IPS-NIHi11 (cell line): ENCODE measurements at places on chromosomes 2 and 18.

- no peak for DNase-seq
These were observed 76.7 kb downstream of the MERTK start for GRCh38 chr2:111975053-111975552.

DNA sequence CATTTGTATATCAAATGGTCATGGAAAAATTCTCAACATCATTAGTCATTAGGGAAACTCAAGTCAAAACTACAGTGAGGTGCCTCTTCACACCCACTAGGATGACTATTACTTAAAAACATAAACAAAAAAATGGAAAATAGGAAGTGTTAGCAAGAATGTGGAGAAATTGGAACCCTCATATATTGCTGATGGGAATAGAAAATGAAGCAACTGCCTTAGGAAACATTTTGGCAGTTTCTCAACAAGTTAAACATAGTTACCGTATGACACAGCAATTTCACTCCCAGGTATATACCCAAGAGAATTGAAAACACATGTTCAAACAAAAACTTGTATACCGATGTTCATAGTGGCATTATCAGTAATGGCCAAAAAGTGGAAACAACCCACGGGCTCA lies 18.1 kb upstream of the CYP26B1 start:
- no peak for DNase-seq

- DNase-seq: no peak
These were observed 345.2 kb upstream of the SPHKAP start for GRCh38 chr2:228526687-228527086.

- DNase-seq: no peak
These were observed 103.3 kb upstream of the ID2 start for GRCh38 chr2:8578335-8579244.

DNA sequence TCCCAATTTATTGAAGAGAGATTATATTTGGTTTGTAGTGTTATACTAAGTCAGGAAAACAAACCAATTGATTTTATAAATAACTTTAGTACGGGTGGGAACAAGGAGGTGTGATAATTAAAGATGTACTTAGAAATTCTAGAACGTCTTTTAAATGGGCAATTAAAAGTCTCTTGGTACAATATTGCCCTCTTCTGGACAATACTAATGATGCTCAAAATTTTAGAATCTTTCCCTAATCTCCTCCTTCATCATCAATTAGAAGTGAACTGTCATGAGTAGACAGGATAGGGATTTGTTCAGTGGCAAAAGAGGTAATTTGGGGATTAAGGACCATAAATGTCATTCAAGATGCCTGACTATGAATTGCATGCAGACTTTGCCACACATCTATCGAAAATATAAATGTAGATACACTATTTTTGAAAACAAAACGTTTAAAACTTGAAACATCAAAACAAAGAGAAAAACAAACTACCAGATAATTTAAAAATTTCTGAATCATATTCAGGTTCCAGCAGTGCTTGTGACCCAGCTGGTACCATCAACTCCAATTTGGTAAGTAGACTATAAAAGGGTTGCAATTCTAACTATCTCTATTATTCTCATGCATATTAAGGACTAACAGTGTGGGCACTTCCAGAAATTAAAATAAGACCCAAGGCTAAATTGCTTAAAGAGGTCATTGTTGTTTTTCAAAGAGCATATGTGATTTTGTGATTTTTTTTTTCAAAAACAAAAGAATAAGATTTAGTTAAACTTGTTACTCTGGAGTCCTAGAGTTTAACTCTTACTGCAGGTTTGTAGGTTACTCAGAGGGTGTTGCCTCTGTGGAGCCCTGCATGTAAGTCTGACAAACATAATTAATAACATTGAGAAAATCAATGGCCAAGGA lies 123.5 kb downstream of the LAMA3 start:
- peak; percentile 23 for DNase-seq

DNA sequence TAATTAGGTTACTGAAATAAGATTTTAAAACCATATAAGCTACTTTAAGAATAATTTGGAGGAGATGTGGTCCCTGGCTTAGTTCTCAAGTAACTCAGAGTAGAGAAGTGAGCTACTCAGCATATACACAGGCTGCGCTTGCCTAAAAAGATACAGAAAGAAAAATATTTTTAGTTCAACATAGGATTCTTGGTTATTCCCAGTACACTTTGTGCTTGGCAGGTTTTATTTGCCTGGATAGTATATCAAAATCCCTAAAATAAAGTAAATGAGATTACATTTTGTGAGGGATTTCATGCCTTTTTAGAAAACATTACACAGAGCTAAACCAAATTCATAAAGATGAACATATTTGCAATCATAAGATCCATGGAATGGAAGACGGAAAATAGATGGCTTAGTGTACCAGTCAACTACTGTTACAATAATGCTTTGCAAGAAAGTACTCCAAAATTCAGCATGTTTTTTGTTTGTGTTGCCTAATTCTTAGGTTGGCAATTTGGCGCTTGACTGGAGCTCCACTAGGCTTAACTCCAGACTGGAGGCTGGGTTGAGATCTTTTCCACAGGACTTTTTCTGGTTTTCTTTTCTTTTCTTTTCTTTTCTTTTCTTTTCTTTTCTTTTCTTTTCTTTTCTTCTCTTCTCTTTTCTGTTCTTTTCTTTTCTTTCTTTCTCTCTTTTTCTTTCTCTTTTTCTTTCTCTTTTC lies 600.5 kb upstream of the SYT4 start:
- no peak for DNase-seq

GRCh38 chr2:3432693-3433338 lies 53.3 kb downstream of the TRAPPC12 start:
- no peak for DNase-seq

- no peak for DNase-seq
These were observed 49.8 kb downstream of the QPCT start for GRCh38 chr2:37394263-37394662.

DNA sequence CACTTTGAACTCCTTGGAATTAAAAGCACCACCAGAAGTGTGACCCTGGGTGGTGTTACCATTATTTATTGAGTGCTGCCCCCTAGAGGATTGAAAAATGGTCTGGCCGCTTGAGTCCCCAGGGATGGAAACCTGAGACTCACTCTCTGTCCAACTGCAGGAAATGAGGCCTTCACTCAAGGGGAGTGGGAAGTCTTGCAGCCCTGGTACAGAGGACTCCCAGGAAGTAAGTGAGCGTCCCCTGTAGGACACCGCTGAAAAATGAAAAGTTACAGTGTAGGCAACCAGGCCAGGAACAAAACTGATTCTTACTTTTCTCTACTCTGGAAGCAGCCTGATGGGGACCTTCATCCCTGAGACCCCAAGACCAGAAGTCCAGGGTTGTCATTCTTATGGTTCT lies 2.2 kb upstream of the NRP2 start:
- DNase-seq: peak; percentile 76

- no peak for DNase-seq
These were observed 27.6 kb downstream of the FEZ2 start for GRCh38 chr2:36570416-36570815.

DNA sequence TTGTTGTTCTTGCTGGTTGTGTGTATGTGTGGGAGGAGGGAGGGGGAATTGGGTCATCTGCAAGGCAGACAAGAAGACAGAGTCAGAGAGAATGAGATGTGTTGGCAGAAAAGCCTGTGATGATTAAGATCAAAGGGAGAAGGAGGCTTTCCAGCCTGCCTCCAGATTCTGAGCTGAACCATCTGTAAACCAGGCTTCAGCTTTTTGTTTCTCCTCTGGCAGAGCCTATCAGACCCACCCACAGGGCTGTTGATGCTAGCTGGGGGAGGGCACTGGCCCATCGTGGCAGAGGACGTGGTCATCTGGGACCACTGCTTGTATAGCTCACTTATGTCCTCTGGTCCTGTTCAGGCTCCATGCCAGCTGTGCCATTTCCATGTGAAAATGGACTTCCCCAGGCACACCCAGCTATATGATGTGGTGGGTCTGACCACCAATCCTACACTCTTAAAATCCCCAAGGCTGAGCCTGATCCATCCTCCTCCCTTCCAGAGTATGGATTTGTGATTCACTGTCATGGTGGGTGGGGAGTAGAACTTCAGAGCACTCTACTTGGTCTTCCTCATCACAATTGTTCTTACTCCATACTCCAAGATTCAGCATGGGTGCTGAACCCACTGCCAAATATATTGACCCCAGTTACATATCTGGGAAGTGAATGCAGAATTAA lies 27.8 kb upstream of the COL6A3 start:
- no peak for DNase-seq

DNA sequence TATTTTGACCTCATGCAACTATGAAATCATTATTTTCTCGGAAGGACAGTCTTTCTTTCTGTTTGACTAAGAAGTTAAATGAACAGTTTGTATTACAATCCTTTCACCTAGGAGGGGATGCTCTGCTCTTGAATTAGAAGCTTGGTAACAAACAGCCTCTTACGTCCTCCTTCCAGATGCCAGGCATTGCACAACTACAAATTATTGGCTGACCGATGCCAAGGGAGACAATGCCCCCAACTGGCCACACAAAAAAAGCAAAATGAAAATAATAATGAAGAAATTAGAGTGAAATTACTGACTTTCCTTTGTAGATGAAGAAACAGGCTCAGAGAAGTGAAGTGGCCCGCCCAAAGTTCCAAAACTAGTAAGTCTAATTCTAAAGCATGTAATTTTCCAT lies 177.9 kb downstream of the CYRIA start:
- DNase-seq: peak; percentile 46

GRCh38 chr2:198545411-198545810 lies 741.0 kb downstream of the PLCL1 start:
- DNase-seq: no peak

DNA sequence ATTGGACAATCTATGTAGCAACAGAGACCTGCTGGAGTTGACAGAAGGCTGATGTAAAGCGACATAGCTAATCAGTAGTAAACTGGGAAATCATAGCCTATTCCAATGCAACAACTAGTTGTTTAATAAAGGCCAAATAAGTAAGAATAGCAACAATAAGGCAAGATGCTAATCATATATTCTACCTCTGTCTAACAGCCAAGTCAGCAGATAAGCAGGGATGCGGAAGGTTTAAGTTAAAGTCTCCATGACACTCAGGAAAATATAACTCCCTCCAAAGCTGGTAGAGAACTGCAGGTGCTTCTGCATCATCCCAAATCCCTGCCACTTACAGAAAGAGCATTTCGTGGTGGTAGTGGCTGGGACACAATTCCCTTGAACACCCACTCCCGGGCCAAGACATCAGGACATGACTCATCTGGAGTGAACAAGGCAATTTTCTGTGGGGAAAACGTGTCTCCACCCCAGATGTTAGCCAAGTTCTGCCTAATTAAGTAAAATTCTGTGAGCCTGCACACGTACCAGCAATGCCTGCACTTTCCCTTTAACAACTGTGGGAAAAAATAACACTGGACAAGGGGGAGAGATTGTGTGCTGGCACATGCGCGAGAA lies 413.6 kb upstream of the ID2 start:
- DNase-seq: no peak

DNA sequence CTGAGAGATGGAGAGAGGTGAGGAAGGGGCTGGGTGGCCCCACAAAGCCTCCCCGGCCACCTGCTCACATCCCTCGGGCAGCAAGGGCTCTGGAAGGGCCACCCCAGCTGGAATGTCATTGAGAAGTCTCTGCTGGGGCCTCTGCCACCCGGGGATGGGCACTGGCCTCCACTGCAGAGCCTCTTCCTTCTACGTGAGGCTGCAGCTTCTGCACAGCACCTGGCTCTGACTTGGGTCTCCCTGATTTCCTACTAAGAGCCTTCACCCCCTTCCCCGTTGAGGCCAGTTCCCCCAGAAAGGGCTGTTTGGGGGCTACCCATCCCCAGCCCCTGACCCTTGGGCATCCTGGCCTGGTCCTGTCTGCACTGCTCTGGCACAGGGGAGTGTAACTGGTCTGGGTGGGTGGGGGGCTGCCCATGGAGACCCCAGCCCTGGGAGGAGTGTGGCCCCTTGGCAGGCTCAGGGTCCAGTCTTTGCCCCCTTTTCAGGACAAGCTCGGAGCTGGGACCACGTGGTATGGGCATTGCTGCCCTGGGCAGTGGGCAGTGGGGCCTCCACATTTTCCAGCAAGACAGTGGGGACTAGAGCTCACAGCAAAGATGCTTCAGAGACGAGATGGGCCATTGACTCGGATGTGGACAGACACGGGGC lies 5.6 kb downstream of the PDCD1 start:
- DNase-seq: peak; percentile 7

- no peak for DNase-seq
These were observed 7.9 kb downstream of the GPN1 start for GRCh38 chr2:27636766-27637165.

- DNase-seq: no peak
These were observed 407.0 kb upstream of the KCNJ3 start for GRCh38 chr2:154291511-154291910.

- DNase-seq: no peak
These were observed 203.0 kb downstream of the SETBP1 start for GRCh38 chr18:44883671-44884070.

- no peak for DNase-seq
These were observed 2.3 kb upstream of the ZNF532 start for GRCh38 chr18:58862356-58862755.

DNA sequence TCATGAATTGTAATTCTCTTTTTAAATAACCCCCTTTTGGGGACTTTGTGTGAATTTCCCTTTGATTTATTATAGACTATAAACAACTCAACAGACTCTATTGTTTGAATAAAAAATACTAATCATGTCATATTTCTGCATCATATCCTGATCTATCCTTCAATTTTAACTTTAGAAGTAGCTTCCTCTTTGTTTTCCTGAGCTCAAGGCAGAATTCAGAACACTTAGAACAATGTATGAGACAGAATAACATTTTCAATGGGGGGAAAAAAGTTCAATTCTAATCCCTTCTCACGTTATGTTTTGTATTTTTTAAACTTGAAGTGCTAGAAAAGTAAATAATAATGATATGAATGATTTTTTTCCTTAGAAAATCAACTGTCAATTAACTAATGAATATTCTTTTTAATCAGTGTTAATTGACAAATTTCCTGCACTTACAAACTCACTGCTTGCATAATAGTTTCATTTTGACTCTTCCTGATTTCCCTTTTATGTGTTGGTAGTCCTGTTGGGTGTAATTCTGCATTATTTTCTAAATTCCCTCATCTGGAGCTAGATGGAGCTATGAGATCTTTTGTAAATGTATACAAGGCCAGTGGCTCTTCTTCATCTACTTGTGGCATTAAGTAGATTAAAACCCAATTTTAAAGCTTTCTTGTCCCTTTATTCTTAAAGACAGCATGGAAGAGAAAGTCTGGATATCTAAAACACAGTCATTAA lies 326.1 kb downstream of the PARD3B start:
- DNase-seq: no peak

GRCh38 chr2:98809116-98809515 lies 78.2 kb upstream of the MGAT4A start:
- DNase-seq: no peak

- no peak for DNase-seq
These were observed 665.8 kb upstream of the ZEB2 start for GRCh38 chr2:145185696-145186095.

DNA sequence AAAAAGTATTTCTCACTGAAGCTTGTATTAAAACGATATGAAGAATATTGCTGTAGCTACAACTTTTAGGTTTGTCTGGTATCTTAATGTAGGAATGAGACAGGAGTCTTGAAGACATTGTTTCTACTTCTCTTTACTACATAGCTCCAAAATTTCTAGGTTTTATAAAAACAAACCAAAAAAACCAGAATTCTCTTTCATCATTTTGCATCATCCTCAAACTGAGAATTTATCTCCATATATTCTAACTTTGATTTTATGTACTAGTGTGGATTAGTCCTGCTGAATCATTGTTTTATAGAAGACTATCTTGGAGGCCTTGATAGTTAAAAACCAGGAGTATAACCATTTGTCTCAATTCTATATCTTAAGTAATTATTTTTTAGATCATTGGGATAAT lies 100.2 kb downstream of the ICA1L start:
- DNase-seq: no peak

- no peak for DNase-seq
These were observed 191.4 kb upstream of the CHAC2 start for GRCh38 chr2:53576166-53576565.
